T-helper 2 cell (primary cell): ENCODE measurements at places on chromosomes 7 and 10.
A peak's percentile ranks its signal among the peaks of the same experiment; 100 is the strongest.

DNA sequence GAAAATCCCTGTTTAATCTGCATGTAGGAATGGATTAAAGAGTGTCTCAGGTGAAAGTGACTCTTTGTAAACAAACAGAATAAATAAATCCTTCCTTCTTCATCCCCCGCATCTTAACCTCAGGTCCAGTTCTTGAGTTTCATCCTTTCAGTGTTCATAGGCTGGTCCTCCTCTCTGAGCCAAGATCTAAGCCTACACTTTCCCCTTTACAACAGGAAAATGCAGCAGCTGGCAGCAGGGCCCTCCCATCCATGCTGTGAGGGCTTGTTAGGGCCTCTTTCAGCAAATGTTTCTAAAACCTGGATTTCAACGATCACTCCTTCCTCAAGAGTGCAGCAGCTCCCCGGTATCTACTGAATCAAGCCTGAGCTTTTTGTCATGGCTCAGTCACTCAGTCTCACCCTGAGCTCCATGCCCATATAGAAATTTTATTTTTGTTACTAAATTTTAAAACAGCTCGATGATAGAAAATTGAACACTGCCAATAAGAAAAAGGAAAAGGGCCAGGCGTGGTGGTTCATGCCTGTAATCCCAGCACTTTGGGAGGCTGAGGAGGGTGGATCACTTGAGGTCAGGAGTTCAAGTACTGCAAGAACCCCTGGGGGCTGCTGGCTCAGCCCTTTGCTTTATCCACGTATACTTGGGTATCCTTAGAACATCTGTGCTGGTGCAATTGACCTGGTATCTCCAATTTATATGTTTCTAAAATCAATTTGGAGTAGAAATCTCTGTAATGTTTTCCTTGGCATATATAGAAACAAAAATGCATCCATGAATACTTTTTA lies 15.6 kb downstream of the BLNK start:
- DNase-seq = no peak

DNA sequence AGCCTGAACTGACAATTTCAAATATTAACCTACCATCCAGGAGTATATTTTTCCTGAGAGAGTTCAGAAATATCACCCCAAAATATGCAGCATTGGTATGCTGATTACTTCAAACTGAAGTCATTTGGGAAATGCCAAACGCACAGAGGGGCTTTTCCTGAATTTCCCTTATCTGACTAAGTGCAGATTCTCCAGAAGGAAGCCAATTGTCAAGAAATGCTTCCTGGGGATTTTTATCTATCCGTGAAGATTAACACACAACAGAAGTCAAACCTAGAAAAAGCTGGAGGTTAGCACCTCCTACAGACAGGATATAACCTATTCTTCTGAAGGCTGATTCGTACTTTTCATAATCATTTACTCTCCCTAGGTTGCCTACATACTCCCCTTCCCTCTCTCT lies 91.0 kb downstream of the AKR1D1 start:
- DNase-seq = no peak

GRCh38 chr10:75355706-75356105 lies 45.9 kb downstream of the ZNF503 start:
- no peak for DNase-seq

- DNase-seq = no peak
These were observed 146.6 kb downstream of the LCOR start for GRCh38 chr10:96978621-96979154.

- no peak for DNase-seq
These were observed 18.4 kb downstream of the PTPRN2 start for GRCh38 chr7:158568974-158569857.

- no peak for DNase-seq
These were observed 27.3 kb downstream of the SH3PXD2A start for GRCh38 chr10:103828107-103828506.

DNA sequence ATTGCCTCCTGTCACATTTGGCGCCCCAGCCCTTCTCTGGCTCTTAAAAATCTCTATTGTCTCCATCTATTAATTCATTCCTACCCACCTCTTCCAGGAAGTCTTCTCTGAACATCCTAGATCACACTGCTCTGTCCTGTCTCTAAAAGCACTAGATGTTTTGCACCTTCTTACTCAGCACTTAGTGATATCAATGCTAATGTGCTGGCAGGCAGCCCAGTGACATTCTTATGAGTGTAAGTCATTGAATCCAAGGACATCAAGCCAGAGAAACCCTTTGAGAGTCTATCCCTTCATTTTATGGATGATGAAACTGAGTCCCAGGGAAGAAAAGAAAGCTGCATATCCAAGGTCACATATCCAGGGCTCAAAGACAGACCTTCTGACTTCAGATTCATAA lies 48.3 kb upstream of the PAX2 start:
- peak; percentile 8 for DNase-seq

DNA sequence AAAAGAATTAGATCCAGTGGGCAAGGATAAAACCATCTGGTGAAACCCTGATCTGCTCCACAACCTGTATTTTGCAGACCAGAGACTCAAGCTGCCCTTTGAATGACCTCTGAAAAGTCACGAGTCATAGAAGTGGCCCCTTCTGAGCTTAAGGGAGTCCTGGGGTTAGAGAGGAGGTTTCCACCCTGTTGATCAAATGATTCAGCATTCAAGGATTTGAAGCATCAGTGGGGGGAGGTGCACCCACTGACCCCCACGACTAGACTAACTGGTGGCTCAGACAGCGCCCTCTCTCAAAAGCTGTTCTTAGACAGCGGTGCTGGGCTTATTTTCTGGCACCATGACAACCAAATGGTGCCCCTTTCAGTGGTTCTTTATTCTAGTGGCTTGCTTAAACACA lies 44.3 kb downstream of the PLCE1 start:
- no peak for DNase-seq

GRCh38 chr10:22481687-22482539 lies 136.6 kb downstream of the SPAG6 start:
- DNase-seq = no peak

DNA sequence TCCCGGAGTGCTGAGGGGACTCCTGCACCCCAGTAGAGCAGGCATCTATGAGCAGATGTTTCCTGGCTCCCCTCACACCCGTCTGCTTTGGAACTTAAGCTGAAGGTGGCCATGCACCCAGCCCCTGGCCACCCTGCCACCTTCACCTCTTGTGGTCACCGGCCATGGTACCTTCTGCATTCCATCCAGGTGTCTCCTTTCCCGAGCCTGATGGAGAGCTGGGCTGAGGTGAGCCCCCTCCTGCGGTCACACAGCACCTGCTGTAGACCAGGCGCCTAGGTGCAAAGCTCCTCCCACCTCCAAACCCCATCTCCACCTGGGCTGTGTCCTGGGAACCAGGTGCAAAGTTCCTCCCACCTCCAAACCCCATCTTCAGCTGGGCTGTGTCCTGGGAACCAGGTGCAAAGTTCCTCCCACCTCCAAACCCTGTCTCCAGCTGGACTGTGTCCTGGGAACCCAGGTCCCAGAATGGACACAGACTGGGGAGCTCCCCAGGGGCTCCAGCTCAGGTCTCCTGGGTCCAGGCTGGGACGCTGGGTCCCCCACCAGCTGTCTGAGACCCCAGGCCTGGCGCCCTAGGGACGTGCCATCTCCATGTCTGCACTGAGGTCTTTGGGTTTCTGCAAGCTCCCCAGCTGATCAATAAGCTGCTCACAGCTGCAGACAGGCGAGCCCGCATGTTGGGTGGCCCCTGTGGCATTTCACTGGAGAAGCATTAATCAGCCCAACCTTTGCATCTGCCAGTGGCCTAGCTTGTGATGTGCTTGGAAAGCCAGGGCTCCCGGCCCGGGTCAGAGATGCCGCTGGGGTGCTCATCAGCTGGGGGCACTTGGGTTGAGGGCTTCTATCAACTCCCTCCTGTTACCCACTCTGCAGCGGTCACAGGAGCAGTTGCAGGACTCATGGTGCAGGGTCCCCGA lies 61.2 kb upstream of the INPP5A start:
- DNase-seq = no peak

DNA sequence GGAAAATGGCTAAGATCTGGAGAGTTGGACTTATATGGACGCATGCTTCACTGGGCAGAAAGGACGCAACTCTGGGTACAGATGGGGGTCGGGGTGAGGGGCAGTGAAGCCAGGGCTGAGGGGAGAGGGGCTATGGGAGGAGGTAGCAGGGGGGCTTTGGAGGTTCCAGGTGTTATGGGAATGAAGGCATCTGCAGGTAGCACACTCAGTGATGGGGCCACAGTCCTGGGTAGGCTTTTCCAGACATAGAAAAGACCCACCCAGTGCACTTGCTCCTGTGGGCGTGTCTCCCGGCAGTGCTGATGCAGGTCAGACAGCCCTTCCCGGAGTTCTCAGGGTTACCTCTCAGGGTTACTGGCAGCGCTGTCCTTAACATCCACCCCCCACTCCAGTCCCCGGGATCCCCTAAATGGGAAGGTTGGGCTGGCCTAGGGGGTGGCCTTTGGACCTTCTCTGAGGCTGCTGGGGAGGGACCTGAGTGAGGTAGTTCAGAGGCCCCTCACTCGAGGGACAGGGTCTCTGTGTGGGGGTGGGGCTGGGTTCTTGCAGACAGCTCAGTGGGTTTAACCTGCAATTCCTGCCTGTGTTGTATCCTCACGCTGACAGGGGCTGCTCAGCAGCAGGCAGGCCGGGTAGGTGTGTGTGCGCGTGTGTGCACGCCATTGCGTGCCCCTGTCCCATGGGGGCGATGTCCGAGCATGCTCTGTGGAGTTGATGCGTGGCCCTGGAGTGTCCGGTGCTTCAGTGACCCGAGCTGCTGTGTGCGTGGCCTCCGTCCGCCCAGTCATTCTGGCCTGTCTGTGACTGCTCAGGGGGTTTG lies 6.2 kb downstream of the ZYX start:
- DNase-seq = no peak

- DNase-seq = no peak
These were observed at the start of gene CACNB2 for GRCh38 chr10:18140149-18140956. Gene CACNB2, plus strand, starts transcription at chr10:18140424.

DNA sequence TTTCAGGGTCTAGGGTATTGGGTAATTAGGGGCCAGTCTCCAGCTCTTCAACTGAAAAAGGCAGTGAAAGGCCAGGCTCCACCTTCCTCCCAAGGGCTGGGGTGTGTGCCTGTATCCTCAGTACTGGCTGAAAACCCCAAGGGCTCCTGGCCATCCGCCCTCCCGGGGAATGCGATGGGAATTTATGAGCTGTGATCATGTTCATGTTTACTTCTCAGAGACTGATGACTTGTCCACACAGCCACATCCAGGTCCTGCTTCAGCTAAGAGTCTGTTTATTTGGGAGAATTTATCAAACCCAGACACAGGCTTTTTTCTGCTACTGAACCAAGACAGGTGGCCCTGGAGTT lies 91.7 kb downstream of the CCDC3 start:
- DNase-seq = no peak

- DNase-seq = no peak
These were observed 89.3 kb downstream of the BEND7 start for GRCh38 chr10:13439313-13440184.

- DNase-seq = no peak
These were observed 6.0 kb downstream of the VWDE start for GRCh38 chr7:12397671-12398070.

DNA sequence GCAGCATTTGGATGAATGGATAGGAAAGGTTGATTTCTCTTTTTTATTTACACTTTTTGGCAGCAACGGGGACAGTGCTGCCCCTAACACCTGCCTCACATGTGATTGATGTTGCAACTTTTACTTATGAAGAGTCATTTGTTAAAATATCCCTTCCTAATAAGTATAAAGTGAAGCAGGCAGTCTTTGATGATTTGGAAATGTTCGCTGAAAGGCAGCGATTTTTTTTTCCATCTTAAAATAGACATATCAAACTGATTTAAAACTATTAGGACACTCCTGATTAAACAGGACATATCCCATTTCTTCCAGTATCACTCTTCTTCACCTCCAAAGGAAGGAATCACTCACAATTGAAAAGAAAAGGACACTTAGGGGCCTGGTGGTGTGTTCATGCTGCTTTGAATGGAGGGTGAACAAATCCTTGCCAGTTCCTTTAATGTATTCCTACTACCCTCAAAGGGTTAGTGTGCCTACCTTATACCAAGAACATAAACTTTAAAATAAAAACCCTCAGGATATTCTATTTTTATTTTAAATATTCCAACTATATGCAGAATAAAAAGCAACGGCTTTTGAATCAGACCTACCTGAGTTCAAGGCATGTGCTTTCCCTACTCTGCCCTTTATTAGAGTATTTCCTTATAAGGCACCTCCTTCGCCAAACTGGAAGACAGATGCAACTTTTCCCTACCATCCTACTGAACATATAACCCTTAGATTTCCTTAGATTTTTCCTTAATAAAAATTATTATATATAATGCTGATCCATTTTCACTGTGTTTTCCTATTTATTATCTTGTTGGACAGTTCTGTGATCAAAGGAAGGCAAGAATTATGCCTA lies 1.1 kb downstream of the ADK start:
- DNase-seq = no peak

DNA sequence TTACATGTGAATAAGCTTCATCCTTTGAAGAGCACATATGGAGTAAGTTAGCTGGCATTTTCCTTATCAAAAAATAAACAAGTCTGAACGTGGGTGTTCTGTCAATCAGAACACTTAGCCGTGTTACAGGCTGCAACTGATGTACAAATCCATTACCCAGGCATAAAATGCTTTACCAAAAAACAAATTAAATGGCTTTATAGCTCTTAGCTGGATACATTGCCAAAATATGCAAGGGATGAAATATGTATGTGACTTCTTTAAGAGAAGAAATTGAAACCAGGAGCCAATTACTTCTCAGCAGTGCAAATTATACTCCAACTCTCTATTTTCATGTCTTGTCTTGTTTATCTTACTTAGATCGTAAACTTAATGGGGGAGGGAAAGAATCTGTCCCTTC lies 214.8 kb downstream of the DGKB start:
- DNase-seq = no peak

DNA sequence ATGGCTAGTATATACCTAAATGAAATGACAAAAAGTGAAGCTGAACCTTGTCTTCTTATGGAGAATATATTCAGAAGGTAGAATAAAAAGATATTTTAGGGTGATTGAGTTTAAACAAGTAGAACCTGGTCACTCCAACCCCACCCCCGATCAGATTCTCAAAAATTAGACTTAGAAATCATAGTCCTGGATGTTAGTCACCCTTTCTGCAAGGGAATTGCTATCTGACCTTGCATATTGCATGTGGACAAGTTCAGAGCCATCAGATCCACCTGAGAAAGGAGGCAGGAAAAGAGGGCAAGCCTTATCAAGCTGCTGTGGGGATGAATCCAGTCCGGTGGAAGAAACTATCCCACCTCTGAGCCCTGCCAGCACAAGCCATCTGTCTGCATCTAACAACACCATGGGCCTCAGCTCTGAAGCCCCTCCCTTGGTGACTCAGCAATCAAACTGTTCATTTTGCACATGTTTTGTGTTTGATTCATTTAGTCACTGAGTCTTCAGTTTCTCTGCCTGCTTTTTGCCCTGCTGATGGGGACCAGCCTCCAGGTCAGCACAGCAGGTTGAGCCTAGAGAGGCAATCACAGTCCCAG lies 727.3 kb downstream of the AUTS2 start:
- no peak for DNase-seq

GRCh38 chr7:8226501-8226900 lies 35.5 kb downstream of the ICA1 start:
- DNase-seq = no peak

- no peak for DNase-seq
These were observed 100.6 kb upstream of the ELMO1 start for GRCh38 chr7:37549076-37549931.
